ENCODE measurements at places on chromosomes 6 and 20.

- DNase-seq, result no peak
Observed at GRCh38 chr6:157830354-157831017, 7.4 kb downstream of the SNX9 start.

DNA sequence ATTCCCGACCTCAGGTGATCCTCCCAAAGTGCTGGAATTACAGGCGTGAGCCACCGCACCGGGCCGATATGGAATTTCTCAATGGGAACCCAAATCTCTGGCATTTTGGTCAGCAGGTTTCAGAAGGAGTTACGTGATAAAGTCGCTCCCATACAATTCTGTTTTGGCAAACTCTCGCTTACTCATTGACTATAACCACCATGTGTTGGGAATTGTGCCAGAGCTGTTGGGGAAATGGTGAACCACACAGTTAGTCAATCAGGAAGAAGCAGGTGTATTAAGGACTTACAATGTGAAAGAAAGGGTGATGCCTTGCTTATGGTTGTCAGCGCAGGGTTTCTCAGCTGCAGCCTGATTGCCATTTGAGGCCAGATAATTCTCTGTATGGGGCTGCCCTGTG, 410.5 kb downstream of the QKI start:
- DNase-seq, result no peak

DNA sequence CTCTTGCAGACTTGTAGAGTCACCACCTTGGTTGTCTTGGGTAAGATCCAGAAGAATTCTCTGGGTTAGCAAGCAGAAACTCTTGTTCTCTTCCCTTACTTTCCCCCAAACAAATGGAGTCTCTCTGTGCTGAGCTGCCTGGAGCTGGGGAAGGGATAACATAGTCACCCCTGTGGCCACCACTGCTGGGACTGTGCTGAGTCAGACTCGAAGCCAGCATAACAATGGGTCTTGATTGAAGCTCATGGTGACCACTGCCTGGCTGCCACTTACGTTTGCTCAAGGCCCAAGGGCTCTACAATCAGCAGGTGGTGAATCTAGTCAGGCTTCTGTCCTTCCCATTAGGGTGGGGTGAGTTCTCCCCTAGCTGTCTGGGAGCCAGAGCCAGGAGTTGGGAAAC, 15.4 kb upstream of the ERVFRD-1 start:
- no peak for DNase-seq

DNA sequence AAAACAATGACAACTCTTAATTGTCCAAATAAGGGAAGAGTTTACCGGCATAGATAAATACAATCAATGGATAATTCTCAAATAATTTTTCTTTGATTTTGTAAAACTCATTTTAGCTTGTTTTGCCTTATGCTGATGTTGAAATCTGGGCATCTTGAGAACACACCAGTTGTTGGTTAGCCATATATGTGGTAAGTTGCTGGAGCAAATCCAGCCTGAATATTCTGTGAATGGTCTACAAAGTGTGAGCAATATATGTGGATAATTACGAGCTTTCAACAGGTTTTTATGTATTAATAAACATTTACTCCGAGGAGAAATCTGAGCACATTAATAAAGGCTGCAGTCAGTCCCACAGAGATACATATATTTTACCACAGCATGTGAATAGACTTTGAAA, 423.6 kb downstream of the BCKDHB start:
- no peak for DNase-seq

- DNase-seq, result no peak
Observed at GRCh38 chr6:63897459-63897858, 261.9 kb downstream of the PHF3 start.

DNA sequence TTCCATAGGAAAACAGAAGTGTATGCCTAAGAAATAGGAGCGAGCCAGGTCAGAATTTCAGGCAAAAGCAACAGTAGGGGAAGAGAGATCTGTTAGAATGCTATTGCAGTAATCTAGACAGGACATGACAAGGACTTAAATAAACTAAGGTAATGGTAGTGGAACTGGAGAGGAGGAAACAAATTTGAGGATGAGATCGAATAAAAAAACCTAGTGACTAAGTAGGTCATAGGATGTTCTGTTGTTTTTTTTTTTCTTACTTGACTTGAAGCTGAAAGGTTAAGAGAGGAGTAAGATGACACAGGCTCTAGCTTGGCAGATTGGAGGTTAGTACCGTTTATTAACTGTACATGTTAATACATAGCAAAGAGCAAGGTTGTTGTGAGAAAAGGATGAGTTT, 28.6 kb downstream of the ORC3 start:
- DNase-seq, result no peak

DNA sequence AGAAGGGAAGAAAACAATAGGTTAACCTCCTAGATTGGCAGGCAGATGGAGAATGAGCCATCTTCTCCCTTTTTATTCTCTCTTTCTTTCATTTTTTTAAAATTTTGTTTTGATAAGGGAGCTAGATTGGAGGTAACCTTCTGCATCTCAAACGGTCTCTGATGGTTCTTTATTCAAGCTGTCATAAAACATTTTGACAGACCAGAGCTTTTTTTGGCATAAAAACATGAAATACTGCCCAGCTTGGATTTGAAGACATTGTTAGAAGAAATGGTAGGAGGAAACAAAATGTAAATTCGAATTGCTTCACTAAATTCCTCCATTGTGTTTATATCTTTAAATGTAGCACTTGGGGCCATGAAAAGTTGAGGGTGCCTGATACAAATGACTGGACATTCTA, 158.5 kb downstream of the EPHA7 start:
- no peak for DNase-seq

- no peak for DNase-seq
Observed at GRCh38 chr6:92879526-92879925, 539.8 kb downstream of the EPHA7 start.

DNA sequence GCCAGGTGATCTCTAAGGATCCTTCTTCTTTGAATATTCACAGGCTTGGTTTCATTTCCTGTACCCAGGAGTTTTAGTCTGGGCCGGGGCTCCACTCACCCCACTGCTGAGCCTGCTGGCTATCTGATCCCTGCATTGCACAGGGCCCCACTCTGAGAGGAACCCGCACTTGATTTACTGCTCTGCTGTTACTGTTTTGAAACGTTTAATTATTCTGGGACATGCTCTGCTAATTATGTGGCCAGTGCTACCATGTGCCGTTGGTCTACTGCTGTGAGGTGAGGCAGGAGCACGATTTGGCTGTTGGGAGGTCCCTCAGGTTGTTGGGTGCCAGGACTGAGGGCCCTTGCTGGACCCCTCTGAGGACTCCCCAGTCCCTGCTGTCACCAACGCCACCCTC, 108.7 kb upstream of the SIRPA start:
- DNase-seq, result no peak

DNA sequence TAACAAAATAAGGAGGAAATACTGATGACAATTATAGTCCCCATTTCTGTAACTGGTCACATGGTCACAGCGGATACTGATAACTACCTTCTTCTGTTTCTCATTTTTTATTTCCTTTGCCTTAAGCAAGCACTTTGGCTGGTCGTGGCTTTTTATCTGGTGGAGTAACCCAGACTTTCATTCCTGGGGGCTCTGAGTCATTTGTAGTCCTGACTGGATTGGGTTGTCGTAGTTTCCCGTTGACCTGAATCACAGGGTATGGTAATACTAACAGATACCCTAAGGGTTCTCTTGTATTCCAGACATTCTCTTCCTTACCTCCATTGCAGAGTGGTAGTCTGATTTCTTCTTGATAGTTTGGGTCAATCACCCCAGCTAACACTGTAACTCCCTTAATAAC, 500.3 kb upstream of the ADGRB3 start:
- no peak for DNase-seq

- DNase-seq, result no peak
Observed at GRCh38 chr6:147738516-147739162, 230.1 kb downstream of the SAMD5 start.

Data from mesothelial cell of epicardium (in vitro differentiated cells).